Stimulated activated CD4-positive, alpha-beta T cell treated with anti-CD3 and anti-CD28 coated beads, Interleukin-1b, Interleukin-23, amount 100 ng/mL, for 1 hour (primary cell): ENCODE measurements at places on chromosomes 11 and 22.

DNA sequence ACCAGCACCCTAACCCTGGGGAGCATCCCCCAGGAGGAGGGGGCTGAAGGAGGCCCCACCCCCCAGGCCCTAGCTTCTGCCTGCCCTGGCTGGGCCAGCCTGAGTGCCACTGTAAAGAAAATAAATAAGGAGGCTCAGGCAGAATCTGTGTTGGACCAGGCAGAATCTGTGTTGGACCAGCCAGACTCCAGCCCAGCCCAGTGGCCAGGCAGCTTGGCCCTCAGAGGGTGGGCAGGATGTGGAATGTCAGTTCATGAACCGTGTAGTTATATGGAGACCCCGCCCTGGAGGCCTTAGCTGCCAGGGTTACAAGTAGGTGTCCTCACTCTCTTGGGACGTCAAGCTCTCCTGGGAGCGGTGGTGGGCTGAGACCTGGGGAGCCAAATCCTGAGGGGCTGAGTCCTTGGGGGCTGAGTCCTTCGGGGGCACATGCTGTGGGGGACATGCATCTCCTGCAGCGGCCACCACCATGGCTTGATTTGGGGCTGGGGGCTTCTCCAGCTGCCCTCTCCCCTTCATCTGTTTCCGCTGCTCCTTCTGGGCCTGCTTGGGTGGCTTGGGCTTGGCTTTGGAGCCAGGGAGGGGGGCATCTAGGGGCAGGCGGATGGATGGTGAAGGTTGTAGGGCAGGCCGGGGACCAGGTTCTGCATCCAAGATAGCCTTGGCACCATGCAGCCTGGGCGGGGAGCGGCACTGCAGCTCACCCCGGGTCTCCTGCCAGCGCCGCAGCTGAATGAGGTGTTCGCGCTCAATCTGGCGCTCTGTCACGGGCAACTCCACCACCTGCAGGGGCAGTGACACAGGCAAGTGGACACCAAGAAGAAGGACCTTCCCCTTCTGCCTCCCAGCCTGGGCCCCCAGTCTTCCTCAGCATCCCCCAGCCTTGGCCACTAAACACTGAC is 3.0 kb upstream of the CASTOR1 start:
- DNase-seq = no peak

GRCh38 chr11:128615612-128616011 is 28.3 kb upstream of the ETS1 start:
- DNase-seq = no peak

DNA sequence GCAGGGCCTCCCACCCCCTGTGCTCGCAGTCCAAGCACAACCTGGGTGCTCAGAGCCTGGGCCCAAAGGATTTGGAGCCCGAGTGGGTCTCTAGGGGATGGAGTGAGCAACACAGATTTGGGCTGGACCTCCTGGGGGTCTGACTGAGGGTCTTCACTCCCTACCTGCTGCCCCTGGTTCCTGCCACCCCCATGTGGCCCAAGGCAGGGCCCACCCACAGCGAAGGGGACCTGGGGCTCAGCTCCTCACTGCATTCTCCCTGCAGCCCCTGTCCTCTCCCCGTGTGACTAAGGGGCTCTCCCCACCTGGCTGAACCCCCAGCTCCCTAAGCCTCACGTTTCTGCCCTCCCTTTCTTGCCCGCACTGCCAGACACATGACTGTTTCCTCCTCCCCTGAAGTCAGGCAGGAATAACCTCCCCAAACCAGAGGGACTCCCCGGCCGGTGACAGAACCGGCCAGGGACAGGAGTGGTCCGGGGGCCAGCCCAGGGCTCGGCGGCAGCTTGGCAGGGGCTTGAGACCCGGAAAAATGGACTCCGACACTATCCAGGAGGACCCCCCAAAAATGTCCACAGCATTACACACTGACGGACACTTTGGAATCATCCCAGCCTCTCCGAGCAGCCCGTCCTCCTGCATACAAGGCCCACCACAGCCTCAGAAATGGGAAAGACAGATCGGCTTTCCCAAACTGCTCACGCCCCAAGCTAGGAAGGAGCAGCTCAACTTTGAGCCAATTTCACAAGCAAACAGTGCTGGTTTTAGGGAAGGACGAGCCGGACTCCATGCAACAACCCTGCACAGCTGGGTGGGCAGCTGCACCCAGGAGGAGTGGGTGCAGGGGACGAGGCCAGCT is 57.8 kb downstream of the BRD1 start:
- no peak for DNase-seq

DNA sequence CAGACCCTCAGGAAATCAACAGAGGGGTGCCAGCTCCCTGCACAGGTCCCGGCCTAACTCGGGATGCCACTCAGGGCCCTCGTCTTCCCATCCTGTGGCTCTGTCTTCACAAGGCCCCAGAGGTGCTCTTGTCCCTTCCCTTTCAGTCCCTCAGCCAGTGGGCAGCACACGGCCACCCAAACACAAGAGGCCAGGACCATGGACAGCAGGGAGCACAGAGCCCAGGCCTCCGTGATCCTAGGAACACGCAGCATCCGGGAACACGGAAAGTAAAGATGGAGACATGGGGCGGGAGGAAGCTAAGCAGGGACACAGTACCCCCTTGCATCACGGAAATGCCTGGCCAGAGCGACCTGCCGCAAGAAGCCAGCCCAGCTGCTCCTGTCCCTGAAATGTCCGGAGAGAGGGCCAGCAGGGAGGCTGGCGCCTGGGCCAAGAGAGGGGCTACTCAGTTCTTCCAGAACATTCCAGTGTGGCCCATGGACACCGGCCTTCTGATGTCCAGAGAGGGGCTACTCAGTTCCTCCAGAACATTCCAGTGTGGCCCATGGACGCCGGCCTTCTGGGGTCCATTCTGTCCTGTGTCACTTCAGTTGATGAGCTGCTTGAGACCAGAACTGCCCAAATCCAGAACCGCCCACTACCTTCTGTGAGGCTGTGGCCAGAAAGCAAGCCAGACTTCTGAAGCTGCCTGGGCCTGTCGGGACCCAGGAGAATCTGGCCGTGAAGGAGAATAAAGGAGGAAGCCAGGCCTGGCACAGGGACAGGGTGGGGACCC is 274.0 kb downstream of the BRD1 start:
- no peak for DNase-seq

DNA sequence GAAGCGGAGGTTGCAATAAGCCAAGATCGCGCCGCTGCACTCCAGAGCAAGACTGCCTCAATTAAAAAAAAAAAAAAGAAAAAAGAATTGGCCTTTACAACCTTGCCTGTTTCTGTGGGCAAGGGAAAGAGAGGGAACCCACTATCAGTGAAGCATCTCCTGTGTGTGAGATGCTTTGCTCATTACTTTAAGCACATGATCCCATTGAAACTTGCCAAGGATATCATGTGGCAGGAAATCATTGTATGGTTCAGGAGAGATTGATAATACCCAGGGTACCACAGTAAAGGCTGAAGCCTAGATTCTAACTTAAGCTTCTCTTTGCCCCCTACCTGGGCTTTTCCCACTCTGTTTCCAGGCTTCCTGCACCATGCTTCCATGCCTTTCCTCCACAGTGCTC is 3.6 kb downstream of the LDLRAD3 start:
- no peak for DNase-seq

DNA sequence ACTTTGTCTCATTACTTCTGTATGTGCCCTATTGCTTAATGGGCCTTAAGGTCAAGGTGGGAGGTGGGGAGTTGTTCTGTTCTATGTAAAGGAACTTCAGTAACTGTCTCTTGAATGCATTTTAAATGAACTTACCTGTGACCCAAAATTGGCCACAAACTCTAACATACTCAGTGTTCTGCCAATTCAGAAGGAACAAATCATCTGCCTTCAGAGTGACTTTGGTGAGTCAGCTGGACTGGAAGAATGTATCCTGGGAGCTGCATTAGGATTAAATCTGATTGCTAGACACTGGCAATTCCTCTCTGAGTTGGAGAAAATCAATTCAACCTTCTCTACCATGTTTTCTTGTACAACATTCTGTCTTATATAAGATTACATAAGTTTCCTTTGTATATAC is 1104.8 kb downstream of the DLG2 start:
- no peak for DNase-seq

- no peak for DNase-seq
These were observed 67.5 kb upstream of the AMOTL1 start for GRCh38 chr11:94700622-94701021.

- no peak for DNase-seq
These were observed 14.9 kb upstream of the PRG2 start for GRCh38 chr11:57405271-57405860.

- no peak for DNase-seq
These were observed 3.4 kb upstream of the NXPE1 start for GRCh38 chr11:114563077-114563476.

DNA sequence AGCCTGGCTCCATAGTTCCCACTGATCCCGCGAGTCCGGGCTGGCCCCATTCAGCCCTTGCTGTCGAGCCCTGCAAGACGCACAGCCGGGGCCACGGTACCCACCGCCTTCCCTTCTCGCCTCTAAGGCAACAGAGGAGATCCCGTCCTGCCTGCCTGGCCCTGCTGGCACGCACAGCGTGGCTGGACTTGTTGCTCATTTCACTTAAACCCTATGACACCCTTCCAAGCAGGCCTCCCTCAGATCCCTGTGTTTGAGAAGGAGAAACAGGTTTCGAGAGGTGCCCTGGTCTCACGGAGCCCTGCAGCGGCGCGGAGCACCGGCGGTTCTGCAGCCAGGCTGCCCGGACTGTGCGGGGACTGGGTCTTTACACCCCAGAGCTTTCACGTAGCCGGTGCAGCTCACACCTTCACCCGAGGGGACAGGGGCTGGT is 1048.4 kb downstream of the BRD1 start:
- DNase-seq = no peak

GRCh38 chr11:119897576-119897975 is 168.6 kb upstream of the NECTIN1 start:
- DNase-seq = no peak

GRCh38 chr11:47725442-47726117 is 10.4 kb upstream of the AGBL2 start:
- no peak for DNase-seq

- no peak for DNase-seq
These were observed 39.4 kb downstream of the ZBTB16 start for GRCh38 chr11:114098927-114099326.

GRCh38 chr22:26471522-26471921 is 12.1 kb downstream of the HPS4 start:
- DNase-seq = no peak

DNA sequence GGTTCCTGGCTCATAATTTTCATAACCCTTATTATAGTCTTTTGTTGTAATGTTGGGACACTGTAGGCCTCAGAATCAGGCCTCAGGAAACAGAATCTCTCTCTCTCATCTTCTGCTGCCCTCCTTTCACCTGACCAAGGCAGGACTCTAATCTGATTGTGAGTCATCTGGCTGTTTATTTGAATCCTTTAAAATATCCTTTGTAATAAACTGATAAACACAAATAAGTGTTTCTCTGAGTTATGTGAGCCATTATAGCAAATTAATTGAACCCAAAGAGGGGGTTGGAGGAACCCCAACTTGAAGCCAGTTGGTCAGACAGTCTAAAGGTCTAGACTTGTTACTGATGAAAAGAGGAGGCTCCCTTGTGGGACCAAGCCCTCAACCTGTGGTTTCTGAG is 30.6 kb downstream of the ACER3 start:
- no peak for DNase-seq

GRCh38 chr11:116697011-116697410 is 75.8 kb downstream of the BUD13 start:
- DNase-seq = no peak

- no peak for DNase-seq
These were observed 13.1 kb downstream of the RCN1 start for GRCh38 chr11:32103941-32104340.

GRCh38 chr22:48362721-48363404 is 1464.8 kb downstream of the BRD1 start:
- no peak for DNase-seq

GRCh38 chr11:101521821-101522220 is 62.0 kb downstream of the TRPC6 start:
- DNase-seq = no peak

DNA sequence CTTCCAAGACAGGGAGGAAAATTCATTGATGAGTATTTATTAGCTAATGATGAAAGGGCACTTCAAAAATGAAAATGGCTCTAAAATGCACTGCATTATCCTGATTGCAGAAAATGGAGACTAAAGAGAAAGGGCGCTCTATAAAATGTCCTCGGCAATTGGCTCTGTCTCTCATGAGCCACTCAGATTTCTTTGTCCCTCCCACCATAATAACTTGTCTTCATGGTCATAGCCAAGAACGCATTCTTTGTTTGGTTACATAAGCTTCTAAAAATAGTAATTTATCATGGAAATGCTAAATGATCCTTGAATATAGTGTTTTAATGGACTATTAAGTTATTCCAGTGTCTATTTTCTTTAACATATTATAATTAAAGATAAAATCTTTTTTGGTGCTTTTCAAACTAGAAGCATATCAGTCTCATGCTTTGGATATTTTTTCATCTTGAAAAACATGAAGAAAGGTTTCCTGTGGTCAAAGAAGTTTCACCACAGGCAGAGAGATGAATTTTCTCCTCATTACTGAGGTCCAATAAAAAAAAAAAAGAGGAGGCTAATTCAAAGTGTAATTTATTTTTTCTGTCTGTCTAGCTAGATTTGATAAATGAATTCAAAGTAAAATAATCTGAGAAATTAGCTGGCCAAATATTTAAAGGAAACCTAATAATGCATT is 238.1 kb upstream of the BLID start:
- DNase-seq = no peak

GRCh38 chr11:7004482-7004881 is 15.7 kb downstream of the ZNF214 start:
- DNase-seq = no peak

DNA sequence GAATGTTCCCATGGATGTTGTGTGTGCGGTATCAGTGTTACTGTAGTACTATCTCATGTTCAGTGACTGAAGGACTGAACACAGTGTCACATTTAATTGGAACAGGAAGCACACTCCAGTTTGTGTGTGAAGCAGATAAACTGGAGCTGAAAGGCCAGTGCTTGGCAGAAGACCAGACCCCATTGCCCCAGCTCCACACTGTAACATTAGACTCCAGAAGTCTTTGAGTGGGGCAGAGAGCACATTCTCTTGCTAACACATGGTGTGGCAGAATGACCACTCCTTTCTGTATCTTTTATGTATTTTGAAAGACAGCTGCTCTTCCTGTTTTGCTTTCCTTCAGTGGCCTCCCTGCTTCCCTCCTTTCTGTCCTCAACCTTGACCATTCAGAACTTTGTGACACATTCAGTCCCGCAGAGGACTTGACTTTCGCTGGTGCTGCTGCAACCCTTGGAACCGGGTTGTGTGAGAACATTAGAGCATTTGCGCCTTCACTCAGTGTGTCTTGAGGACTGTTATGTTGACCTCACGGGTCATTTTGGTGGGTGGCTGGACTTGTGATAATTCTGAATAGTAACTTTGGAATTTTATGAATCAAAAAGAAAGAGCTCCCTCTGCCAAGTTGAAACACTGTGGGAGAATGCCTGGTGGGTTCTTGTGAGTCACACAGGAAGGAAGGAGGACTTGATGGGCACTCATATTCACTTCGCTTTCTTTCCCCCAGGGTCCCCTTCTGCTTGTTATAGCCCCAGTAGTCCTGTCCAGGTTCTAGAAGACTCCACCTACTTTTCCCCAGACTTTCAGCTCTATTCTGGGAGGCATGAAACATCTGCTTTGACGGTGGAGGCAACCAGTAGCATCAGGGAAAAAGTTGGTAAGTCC is 26.4 kb downstream of the AMOTL1 start:
- no peak for DNase-seq
